GM23338 (cell line): ENCODE measurements at places on chromosomes 13 and 19. TPM values are rescaled to one million over a fixed set of nuclear protein-coding genes. Genes with fewer than 3 reads are reported as not detected.

GRCh38 chr19:46213156-46213555 is 16.4 kb upstream of the IGFL1 start:
- no peaks in the 10 kb centered on the region for H3K36me3 ChIP-seq
- no peak overlapping the region for H3K27ac ChIP-seq
- H3K4me1 ChIP-seq, result no peaks in the 10 kb centered on the region
- DNase-seq, result no peak
- no peaks in the 10 kb centered on the region for H3K27me3 ChIP-seq

The GSX1 gene
- not detected in 2 replicates for total RNA-seq

GRCh38 chr13:61142506-61142905 is 273.1 kb downstream of the PCDH20 start:
- no peaks in the 10 kb centered on the region for H3K27me3 ChIP-seq
- H3K36me3 ChIP-seq, result no peaks in the 10 kb centered on the region; the same call in 1 of the 2 replicates
- no peaks in the 10 kb centered on the region for H3K4me1 ChIP-seq
- no peak for DNase-seq

The ARHGAP45 gene
- 56.0 and 71.8 TPM in 2 replicates for total RNA-seq

GRCh38 chr13:98675066-98675465 is 77.4 kb downstream of the SLC15A1 start:
- H3K4me1 ChIP-seq, result peaks cover 4% of the 10 kb centered on the region; the same call in 1 of the 2 replicates
- no peak overlapping the region for H3K27ac ChIP-seq
- peak; percentile 59 for DNase-seq
- no peaks in the 10 kb centered on the region for H3K27me3 ChIP-seq

- DNase-seq, result peak; percentile 76
- no peak overlapping the region for H3K4me3 ChIP-seq
- no peaks in the 10 kb centered on the region for H3K36me3 ChIP-seq
- H3K27ac ChIP-seq, result no peak overlapping the region
- H3K27me3 ChIP-seq, result peaks cover 4% of the 10 kb centered on the region; the same call in 1 of the 2 replicates
- peaks cover 4% of the 10 kb centered on the region; the same call in 1 of the 2 replicates for H3K4me1 ChIP-seq
Observed at GRCh38 chr13:109790942-109791605, 4.7 kb upstream of the IRS2 start.

- no peak overlapping the region for H3K27ac ChIP-seq
- no peaks in the 10 kb centered on the region for H3K36me3 ChIP-seq
- peaks cover 25% of the 10 kb centered on the region for H3K4me1 ChIP-seq
- no peak overlapping the region for H3K4me3 ChIP-seq
- DNase-seq, result peak; percentile 97
Observed at GRCh38 chr13:51328488-51328887, 11.0 kb upstream of the SERPINE3 start.

The PTGIR gene
- not detected in 2 replicates for total RNA-seq

DNA sequence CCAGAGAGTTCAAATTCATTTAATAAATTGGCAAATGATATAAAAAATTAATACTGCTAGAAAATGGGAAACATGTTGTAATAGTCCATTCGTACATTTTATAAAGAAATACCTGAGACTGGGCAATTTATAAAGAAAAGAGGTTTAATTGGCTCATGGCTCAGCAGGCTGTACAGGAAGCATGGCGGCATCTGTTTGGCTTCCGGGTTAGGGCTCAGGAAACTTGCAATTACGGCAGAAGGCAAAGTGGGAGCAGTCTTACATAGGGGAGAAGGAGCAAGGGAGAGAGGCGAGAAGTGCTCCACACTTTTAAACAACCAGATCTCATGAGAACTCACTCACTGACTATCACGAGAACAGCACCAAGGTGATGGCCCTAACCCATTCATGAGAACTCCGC is 512.0 kb downstream of the DACH1 start:
- no peak overlapping the region for H3K27ac ChIP-seq
- no peaks in the 10 kb centered on the region for H3K27me3 ChIP-seq
- H3K4me1 ChIP-seq, result no peaks in the 10 kb centered on the region
- no peaks in the 10 kb centered on the region for H3K36me3 ChIP-seq

DNA sequence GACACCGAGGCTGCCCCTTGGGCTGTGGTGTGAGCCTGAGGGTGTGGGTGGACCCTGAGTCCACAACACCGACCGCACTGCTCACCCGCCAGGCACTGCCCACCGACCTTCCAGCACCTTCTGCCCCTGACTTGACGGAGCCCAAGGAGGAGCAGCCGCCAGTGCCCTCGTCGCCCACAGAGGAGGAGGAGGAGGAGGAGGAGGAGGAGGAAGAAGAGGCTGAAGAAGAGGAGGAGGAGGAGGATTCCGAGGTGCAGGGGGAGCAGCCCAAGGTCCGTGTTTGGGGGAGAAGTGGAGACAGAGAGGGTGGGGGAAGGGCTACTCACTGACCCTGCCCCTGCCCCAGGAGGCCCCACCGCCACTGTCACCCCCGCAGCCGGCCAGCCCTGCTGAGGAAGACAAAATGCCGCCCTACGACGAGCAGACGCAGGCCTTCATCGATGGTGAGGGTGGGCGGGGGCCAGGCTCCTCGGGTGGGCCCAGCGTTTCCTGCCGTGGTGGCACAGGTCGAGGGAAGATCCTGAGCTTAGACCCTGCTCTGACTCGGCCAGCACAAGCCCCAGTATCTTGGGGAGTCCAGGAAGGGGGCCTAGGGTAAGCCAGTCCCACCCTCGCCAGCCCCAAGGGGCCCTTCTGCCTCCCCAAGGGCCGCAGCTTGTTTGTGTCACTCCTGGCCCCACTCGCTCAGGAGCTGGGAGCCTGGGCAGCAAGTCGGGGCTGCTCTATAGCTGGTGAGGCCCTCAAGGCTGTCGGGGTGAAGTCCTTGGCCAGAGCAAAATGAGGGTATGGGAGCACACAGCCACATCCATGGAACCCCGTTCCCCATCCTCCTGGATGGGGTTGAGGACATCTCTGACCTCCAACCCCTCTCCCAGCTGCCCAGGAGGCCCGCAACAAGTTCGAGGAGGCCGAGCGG is 12.2 kb downstream of the PRKCSH start:
- H3K27ac ChIP-seq, result no peak overlapping the region
- H3K27me3 ChIP-seq, result no peaks in the 10 kb centered on the region
- DNase-seq, result no peak
- peaks cover 18% of the 10 kb centered on the region for H3K4me1 ChIP-seq

The MEIS3 gene
- 33.7 and 40.7 TPM in 2 replicates for total RNA-seq

DNA sequence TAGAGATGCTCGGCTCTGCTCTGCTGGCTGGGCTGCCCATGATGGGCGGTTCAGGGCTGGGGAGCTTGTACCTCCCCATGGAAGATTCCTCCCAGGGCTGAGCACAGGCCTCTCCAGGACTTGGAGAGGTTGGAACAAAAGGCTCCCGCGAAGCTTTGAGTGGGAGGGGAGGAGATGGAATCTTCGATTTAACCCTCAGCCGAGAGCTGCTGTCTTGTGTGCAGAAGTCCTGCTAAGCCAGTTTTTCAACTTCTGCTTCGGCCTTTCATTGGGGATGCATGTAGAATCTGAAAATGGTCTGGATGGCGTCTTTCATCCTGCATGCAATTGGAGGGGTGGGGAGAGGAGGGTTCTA is 163.3 kb downstream of the KDM4B start:
- H3K4me1 ChIP-seq, result peaks cover 8% of the 10 kb centered on the region; the same call in 1 of the 2 replicates
- H3K4me3 ChIP-seq, result no peak overlapping the region
- H3K27ac ChIP-seq, result peak overlapping the region; percentile 32; the same call in 1 of the 2 replicates
- DNase-seq, result no peak

DNA sequence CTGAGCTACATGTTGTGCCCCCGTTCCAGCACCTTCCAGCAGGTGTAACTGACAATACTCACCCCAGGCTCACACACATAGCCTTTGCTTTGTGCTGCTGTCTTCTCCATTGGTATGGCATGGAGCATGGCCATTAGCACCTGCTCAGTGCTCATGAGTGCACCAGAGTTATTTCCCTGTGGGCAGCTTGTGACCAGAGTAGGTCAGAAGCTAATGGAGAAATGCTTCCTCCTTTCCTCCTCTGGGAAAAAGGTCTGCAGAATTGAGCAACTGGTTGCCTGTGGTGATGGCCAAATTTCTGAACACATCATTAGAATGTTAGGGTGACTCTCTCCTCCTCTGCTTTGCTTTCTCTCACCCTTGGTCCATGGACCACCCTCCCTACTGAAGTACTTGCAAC is 344.5 kb upstream of the TMTC4 start:
- no peak overlapping the region for H3K27ac ChIP-seq
- no peak for DNase-seq
- H3K4me1 ChIP-seq, result no peaks in the 10 kb centered on the region
- no peaks in the 10 kb centered on the region for H3K36me3 ChIP-seq
- no peak overlapping the region for H3K4me3 ChIP-seq

GRCh38 chr13:111632906-111633305 is 312.5 kb downstream of the TEX29 start:
- H3K4me1 ChIP-seq, result peaks cover 33% of the 10 kb centered on the region
- no peaks in the 10 kb centered on the region for H3K36me3 ChIP-seq
- no peaks in the 10 kb centered on the region for H3K27me3 ChIP-seq
- no peak overlapping the region for H3K27ac ChIP-seq

- peaks cover 39% of the 10 kb centered on the region for H3K27me3 ChIP-seq
- H3K27ac ChIP-seq, result no peak within 1 kb of the TSS
- peak; percentile 81 for DNase-seq
- no peaks in the 10 kb centered on the region for H3K36me3 ChIP-seq
- H3K4me1 ChIP-seq, result peaks cover 40% of the 10 kb centered on the region
Observed at GRCh38 chr13:77918391-77919245, at the start of gene EDNRB. EDNRB (minus strand) TSS chr13:77918831; CDS start chr13:77918573, 258 bp downstream.

GRCh38 chr19:8877854-8878705 is 45.9 kb downstream of the MBD3L1 start:
- H3K4me1 ChIP-seq, result no peaks in the 10 kb centered on the region
- DNase-seq, result peak; percentile 0
- no peak overlapping the region for H3K27ac ChIP-seq
- H3K36me3 ChIP-seq, result peaks cover 4% of the 10 kb centered on the region; the same call in 1 of the 2 replicates
- H3K27me3 ChIP-seq, result no peaks in the 10 kb centered on the region
- H3K4me3 ChIP-seq, result no peak overlapping the region

DNA sequence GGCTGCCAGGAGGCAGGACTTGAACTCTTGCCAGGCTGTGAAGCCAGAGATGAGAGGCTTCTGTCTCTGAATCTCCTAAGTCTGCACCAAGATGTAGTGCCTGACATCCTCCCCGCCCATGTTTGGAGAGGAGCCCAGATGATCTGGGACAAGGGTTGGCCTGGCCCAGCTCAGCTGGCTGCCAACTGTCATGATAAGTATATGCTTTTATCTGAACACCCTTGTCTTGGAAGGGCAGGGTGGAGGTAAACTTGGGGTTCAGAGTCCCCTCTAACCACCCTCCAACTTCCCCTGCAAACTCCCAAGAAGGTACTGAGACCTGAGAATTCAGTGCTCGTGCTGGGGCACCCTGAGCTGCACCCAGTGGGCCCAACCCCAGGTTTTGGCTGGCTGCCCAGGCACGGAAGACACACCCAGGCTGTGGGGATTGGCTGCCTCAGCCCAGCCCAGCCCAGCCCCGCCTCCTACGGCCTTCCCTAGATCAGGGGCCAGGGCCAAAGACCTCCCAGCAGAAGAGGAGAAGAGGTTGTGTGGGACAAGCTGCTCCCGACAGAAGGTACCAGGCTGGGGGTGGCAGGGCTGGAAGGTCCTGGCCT is at the start of gene CYP4F12:
CYP4F12 (plus strand) TSS at position 508 of the 596 bp plus-strand sequence. CDS start 443 bp downstream, outside the sequence.
- no peak within 1 kb of the TSS for H3K27ac ChIP-seq
- peaks cover 5% of the 10 kb centered on the region; the same call in 1 of the 2 replicates for H3K36me3 ChIP-seq
- H3K4me3 ChIP-seq, result no peak within 1 kb of the TSS
- H3K27me3 ChIP-seq, result no peaks in the 10 kb centered on the region

GRCh38 chr13:75360170-75360569 is 121.8 kb downstream of the TBC1D4 start:
- H3K27me3 ChIP-seq, result no peaks in the 10 kb centered on the region
- no peak for DNase-seq
- H3K27ac ChIP-seq, result no peak overlapping the region
- H3K36me3 ChIP-seq, result no peaks in the 10 kb centered on the region

- no peak overlapping the region for H3K4me3 ChIP-seq
- peaks cover 10% of the 10 kb centered on the region; the same call in 1 of the 2 replicates for H3K4me1 ChIP-seq
- H3K27me3 ChIP-seq, result no peaks in the 10 kb centered on the region
- no peak for DNase-seq
- no peak overlapping the region for H3K27ac ChIP-seq
- no peaks in the 10 kb centered on the region for H3K36me3 ChIP-seq
Observed at GRCh38 chr13:35704331-35704730, 227.8 kb upstream of the MAB21L1 start.

- 0 out of 2 replicates have a peak, but pooled peaks cover 8% of the 10 kb centered on the region for H3K4me1 ChIP-seq
- H3K27ac ChIP-seq, result peak overlapping the region; percentile 10; the same call in 1 of the 2 replicates
- no peaks in the 10 kb centered on the region for H3K27me3 ChIP-seq
- DNase-seq, result no peak
- H3K36me3 ChIP-seq, result no peaks in the 10 kb centered on the region
- H3K4me3 ChIP-seq, result no peak overlapping the region
Observed at GRCh38 chr13:23600100-23600499, 29.9 kb downstream of the TNFRSF19 start.

GRCh38 chr19:2255982-2256685 is at the start of gene JSRP1:
JSRP1 (minus strand) TSS chr19:2256417; CDS start chr19:2255314, 1,103 bp downstream.
- H3K27ac ChIP-seq, result no peak within 1 kb of the TSS
- no peak within 1 kb of the TSS for H3K4me3 ChIP-seq
- peaks cover 21% of the 10 kb centered on the region for H3K27me3 ChIP-seq
- DNase-seq, result peak; percentile 56
- peaks cover 5% of the 10 kb centered on the region; the same call in 1 of the 2 replicates for H3K4me1 ChIP-seq
- no peaks in the 10 kb centered on the region for H3K36me3 ChIP-seq

DNA sequence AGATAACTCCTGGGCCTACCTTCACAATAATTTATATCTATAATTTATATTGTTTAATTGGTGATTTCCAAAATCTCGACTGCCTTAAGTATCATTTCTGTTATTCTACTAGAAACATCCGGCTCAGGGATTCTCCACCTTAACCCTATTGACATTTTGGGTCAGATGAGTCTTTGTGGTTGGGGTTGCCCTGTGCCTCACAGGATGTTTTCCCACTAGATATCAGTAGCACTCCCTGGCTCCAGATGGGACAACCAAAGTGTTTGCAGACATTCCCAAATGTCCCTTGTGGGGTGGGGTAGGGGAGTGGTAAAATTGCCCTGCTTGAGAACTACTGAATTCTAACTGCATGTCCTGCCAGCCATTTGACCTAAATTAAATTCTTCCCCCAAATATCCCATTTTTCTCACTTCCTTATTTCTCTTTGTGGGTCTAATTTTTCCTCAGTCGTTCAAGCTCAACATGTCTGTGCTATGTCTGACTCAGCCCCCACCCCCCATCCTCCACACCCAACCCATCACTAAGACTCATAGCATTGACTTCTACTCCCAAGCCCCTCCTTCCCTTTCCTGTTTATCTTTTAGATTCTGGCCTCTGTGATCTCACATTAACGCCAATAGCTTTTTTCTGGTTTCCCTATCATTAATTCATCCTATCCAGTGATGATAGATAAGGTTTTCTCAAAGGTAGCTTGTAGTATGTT is 545.1 kb downstream of the EFNB2 start:
- H3K27me3 ChIP-seq, result no peaks in the 10 kb centered on the region
- no peaks in the 10 kb centered on the region for H3K4me1 ChIP-seq
- H3K36me3 ChIP-seq, result no peaks in the 10 kb centered on the region
- DNase-seq, result no peak

GRCh38 chr19:35766571-35767104 is 8.7 kb downstream of the PROSER3 start:
- no peaks in the 10 kb centered on the region for H3K36me3 ChIP-seq
- H3K27ac ChIP-seq, result no peak overlapping the region
- H3K4me3 ChIP-seq, result no peak overlapping the region
- H3K4me1 ChIP-seq, result peaks cover 8% of the 10 kb centered on the region; the same call in 1 of the 2 replicates
- H3K27me3 ChIP-seq, result no peaks in the 10 kb centered on the region
- DNase-seq, result no peak

DNA sequence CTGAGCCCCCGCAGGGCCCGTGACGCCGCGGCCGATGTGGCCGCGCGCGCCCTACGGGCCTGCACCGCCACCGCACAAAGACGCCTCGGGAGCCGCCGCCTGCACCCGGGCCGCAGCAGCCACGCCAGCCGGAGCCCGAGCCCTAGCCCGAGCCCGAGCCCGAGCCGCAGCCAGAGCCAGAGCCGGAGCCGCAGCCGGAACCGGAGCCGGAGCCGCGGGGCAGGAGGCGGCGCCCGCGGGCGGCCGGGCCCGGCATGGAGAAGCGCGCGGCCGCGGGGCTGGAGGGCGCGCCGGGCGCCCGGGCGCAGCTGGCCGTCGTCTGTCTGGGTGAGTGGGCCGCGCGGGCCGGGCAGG is 379 bp downstream of the LRP3 start:
- peak; percentile 36 for DNase-seq
- H3K36me3 ChIP-seq, result no peaks in the 10 kb centered on the region
- H3K27ac ChIP-seq, result no peak overlapping the region
